ENCODE measurements at places on chromosomes 1 and 21. TPM values are rescaled to one million over a fixed set of nuclear protein-coding genes. Genes with fewer than 3 reads are reported as not detected.

SPATA45 gene
- total RNA-seq: not detected

PROX1 gene
- 18.4 TPM for total RNA-seq

ELF3 gene
- total RNA-seq: 0.59 TPM

SORT1 gene
- total RNA-seq: 41.1 TPM

C4BPA gene
- 0.06 TPM for total RNA-seq

RGS13 gene
- not detected for total RNA-seq

TMPRSS3 gene
- not detected for total RNA-seq

TNNT2 gene
- total RNA-seq: 74.9 TPM

CHI3L2 gene
- 0.53 TPM for total RNA-seq

NOL9 gene
- 63.5 TPM for total RNA-seq

TFAP2E gene
- total RNA-seq: 9.8 TPM

FAM167B gene
- not detected for total RNA-seq

BCAS2 gene
- 65.5 TPM for total RNA-seq

LAX1 gene
- total RNA-seq: not detected

NIPAL3 gene
- not detected for total RNA-seq

Data from SJCRH30 (cell line).